Activated naive CD4-positive, alpha-beta T cell treated with anti-CD3 and anti-CD28 coated beads, Interleukin-2, amount 10 ng/mL, durations not matched to agents 7 days and 5 days (primary cell): ENCODE measurements at places on chromosomes 6 and 20.

DNA sequence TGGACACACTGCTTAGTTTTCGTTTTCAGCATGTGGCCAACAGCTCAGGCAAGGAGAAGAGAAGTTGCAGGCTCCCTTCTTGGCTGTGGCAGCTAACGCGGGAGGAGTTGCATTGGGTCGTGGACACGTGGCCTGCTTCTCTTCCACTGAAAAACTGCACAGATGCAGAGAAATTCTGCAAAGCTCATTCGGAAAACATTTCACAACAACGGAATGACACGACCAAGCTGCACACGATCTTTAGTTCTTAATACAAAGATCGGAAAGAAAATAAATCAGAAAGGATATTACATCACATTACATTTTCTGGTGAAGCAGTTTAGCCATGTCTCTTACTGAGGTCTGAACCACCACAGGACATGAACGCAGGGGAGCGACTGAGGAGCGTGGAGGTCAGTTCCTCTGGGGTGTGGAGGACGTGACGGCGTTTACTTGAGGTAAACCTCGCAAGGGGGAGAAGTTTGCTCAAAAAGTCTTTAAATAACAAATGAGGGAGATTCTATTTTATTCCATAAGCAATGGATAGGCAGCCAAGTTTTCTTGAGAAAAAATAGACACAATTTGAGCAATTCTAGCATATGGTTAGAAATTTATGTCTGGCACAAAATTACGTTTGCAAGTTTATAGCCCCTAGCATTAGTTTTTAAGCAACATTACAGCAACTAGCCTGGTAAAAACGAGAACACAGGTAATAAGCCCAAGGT is 178.3 kb downstream of the THBS2 start:
- no peak for DNase-seq

DNA sequence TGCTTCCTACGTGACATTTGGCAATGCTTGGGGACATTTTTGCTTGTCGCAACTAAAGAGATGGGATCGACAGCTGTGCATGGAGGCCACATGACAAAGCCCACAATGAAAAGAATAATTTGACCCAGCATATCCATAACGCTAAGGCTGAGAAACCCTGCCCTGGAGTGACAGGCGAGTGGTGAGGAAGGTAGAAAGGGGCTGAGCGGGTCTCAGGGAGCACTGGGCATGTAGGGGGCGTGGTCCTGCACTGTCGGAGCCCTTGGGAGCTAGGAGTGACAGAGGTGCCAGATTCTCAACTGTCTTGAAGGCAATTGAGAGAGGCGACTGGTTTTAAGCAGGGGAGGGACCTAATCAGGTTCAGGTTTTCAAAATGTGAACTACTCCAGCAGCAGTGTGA is 13.6 kb downstream of the GGTLC1 start:
- DNase-seq: no peak

DNA sequence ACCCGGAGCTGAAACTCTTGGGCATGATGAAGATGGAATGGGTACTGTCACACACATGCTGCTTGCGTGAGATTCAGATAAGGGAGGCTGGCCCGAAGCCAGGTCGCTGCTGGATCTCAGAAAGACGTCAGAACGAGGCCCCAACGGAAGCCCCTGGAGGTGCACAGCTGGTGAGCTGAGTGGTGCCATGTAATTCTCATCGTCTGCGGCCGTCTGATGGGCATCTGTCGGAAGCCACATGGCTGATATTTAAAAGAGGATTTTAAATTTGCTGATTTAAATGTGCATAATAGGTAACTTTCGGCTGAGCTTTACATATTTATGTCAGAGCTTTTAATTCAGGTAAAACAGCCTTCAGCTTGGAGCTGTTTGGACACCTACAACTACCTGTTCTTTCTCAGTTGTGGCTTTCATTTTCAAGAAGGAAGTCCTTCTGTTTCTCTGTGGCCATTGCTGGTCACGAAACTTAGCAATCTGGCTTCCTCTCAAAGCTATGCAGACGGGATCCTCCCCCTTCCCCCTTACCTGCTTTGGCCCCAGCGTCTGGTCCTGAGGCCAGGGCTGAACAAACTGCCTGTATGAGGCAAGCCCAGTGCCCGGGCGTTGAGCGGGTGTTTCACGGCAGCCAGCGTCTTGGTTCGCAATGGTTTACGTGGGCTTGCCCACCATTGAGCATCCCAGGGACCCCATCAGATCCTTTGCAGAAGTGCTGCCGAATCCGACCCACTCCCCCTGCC is 9.2 kb downstream of the SLCO4A1 start:
- peak; percentile 90 for DNase-seq

DNA sequence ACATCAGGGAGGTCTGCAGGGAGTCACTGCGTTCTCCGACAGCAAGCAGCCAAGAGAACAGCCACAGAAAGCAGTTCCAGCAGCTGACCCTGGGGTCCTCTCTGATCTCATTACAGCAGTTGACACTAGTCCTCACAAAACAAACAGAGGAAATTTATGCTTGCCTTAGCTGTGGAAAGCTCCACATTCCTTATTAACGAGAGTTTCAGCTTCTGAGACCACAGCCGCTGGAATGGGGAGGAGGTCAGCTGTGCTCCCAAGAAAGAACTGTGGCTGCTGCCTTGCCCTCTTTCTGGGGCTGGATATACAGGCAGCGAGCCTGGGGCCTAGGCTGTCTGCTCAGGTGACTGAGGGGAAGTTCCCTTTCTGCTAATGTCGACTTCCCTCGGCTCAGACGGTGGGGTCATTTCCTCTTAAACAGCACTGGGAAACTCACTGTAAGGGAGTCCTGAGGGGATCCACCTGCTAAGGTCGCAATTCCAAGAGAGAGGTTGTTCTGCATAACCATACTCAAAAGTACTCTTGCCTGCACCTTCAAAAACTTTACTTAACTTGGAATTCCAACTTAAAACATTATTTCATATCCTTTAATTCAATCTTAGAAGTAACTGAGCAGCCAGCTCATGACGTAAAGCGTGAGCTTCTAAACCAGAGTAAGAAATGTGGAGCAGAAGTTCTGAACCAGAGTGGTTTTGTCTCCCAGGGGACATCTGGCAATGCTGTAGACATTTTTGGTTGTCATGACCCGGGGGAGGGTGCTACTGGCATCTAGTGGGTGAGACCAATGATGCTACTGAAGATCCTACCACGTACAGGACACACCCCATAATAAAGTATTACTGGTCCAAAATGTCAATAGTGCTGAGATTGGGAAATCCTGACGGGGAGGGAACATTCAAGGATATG is 80.3 kb downstream of the BACH2 start:
- DNase-seq: peak; percentile 56

DNA sequence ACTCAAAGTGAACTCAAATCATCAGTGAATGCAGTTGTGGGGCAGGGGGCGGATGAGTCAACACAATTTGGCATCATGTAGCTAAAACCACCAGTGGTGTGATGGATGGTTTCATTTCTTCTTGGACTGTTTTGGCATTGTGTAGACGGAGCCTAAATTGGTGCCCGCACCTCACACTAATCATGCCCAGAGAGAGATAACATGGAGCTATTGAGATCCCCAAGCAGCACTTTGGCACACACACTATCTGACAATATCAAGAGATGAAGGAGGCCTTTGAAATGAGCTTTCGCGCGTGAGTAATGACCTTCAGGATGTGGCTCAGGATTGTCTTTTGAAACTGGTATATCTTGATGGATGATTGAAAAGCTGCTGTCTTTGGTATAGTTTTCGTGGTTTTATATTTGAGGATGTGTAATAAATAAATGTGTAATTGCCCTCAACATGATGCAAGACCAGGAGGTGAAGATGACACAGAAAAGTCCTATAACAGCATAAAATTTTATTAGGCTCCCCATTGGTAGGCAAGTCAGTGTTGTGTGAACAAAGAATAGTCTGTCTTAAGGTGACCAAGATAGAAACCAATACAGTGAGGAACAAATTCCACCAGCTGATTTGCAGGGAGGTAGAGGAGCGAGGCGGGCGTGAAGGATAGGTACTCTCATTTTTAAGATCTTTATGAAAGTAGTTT is 174.2 kb downstream of the TSHZ2 start:
- DNase-seq: no peak

- no peak for DNase-seq
These were observed 46.0 kb upstream of the TOP1 start for GRCh38 chr20:40982415-40983145.

DNA sequence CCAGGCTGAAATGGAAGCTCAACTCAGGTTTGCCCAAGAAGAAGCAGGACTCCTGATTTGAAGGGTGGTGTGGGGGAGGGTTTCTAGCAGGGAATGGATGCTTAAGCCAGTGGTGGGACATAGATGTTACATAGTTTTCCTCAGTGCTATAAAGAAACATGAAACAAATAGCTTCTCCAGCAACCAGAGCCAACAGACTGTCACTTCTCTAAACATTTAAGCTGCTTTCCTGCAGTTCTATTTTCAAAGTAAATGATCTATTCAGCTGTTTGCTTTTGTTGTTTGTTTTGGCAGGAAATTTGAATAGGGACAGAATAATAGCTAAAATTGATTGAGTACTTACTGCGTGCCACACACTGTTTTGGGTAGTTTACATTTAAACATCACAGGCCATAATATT is 169.0 kb downstream of the UST start:
- DNase-seq: no peak

DNA sequence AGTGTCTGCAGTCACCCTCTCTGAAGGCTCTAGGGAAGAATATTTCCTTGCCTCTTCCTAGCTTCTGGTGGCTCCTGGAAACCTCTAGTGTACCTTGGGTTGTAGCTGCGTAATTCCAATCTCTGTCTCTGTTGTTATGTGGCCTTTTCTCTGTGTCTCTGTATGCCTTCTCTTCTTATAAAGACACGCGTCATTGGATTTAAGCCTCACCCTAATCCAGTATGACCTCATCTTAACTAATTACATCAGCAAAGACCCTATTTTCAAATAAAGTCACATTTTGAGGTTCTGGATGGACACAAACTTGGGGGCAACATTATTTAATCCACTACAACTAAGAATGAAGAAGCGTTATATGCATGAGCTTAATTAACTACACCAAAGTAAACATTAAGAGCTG is 111.4 kb upstream of the ZNF184 start:
- DNase-seq: no peak

DNA sequence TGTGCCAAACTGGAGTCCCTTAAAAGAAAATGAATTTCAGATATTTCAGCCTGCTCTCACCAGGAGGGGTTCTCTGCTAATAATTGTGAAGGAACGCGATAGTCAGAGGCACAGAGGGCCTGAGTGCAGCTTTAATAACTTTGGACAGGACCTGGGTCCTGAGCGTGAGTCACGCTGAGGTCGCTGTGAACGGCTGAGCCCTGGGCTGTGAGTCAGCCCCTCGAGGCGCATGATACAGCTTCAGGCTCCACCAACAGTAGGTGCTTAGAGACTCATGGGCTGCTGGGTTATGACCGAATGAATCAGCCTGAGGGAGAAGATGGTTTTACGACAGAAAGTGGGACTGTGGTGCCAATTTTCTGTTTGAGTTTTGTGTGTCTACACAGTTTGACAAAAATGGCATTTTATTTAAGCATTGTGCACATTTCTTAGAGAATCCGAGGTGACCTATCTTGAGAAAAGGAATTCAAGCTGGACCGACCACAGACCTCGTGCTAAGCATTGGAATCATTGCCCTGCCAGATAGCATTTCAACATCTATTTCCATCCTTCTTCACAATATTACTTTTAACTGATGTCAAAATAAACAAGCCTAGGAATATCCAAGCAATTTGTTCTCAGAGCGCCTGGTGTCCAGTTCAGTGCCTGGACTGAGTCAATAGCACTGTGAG is 183.0 kb downstream of the THBS2 start:
- no peak for DNase-seq

DNA sequence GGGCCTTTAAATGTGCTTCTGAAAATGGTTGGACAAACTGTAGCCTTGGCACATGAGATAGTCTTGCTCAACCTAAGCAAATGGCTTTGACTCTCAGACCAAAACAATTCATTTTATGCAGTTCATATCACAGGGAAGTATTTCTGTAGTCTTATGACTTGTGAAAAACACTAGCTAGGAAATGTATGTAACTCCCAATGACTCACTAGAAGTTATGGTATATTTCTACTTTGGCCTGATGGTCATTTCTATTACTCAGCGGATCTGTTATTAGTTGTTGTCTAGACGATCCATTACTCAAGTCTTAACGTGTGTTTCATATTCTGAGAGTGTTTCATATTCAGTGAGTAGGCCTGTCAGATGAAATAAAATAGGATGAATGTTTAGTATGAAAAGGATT is 1333.5 kb downstream of the KHDRBS2 start:
- DNase-seq: no peak

GRCh38 chr6:87095087-87095509 is at the start of gene CGA:
Gene CGA (minus strand): TSS chr6:87095106. CDS start chr6:87088200, 6,906 bp downstream.
- DNase-seq: no peak

- DNase-seq: no peak
These were observed 100.8 kb downstream of the SYCP2 start for GRCh38 chr20:59832406-59833363.

DNA sequence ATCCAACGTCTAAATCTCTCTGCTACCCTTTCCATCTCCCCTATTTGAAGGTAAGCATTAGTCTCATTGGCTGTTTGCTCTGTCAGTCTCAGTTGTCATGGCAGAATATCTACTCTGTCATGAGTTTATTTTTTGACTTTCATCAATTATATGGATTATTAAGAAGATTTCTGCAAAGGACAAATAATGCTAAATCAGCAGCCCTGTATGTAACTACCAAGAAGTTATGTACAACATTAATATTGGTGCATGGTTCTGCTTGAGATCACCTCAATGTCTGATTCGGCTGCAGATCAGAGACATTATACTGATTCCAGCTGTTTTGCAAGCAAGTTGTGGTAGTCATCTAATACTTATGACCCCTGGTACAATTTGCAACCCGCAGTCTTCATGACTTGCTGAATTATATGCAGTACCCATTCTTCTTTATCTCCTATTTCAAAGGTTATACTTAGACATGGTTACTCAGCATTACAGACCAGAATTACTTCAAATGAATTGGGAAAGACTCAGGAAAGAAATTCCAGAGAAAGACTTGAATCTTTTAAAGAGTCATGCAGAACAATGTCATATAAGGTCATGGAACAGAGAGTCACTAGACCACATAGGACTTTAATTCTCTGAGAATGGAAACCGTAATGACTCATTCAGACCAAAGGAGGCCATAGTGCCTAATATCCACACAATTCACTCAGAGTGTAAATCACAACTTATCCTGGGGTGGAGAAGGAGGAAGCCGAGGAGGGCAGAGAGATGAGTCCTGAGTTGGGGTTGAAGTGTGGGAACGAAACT is 201.4 kb downstream of the IBTK start:
- no peak for DNase-seq
